ENCODE measurements at places on chromosomes 1 and 21.

- DNase-seq = no peak
- no peaks in the 10 kb centered on the region for H3K27me3 ChIP-seq
- H3K4me1 ChIP-seq = peaks cover 50% of the 10 kb centered on the region
- H3K4me3 ChIP-seq = no peak overlapping the region
- no peaks in the 10 kb centered on the region for H3K36me3 ChIP-seq
Observed at GRCh38 chr1:25620211-25620610, 3.6 kb downstream of the MAN1C1 start.

DNA sequence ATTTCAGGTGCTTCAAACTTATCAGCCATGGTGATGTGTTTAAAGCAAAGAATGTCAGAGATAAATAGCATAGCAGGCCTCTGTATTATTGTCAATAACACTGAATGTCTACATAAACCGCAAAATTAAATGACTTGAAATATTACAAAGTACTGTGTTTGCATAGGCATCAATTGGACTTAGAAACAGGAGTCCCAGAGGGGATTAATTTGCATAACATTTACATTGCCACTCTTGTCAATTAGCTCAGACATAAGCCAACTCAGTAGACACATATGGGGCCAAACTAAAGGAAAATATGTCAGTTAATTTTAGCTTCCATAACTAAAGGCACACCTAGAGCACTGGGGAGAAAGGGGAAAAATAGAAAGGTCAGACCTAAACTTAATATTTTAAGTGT is 814.5 kb upstream of the NEGR1 start:
- no peaks in the 10 kb centered on the region for H3K4me1 ChIP-seq
- no peak for DNase-seq
- H3K4me3 ChIP-seq = no peak overlapping the region
- no peak overlapping the region for H3K27ac ChIP-seq
- no peaks in the 10 kb centered on the region for H3K36me3 ChIP-seq

DNA sequence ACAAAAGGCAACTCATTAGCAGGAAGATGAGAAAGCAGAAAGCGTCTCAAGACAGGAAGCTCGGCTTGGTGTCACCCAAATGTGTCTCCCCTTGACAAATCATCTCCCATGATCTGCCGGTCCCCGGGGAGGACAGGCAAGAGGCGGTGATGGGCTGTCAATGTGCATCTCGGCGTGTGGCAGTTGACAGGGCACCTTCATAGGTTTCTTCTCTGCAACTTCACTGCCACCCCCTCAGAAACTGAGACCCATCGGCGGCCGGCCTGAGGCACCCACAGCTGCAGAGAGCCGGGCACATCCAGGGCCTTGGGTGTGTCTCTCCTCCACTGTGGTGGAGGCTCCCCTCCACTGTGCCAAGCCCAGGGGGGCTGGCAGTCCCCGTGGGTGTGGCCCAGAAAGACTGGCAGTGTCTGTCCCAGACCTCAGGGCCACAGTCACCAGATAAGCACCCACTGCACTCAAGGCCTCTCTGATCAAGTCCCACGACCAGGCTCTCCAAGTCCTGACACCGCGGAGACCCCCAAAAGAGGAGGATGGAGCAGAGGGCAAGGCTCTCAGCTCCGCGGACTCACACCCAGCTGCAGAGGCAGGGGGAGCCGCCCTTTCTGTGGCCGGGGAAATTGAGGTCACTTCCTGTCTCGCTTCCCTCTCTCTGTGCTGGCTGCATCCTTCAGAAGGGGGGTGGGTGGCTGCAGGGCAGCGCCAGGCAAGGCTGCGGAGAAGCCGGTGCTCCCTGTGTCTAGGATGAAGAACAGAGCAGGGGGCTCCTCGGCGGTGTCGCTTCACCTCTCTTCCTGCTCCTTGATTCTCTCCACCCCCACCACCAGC is 39.6 kb upstream of the LBR start:
- DNase-seq = no peak
- no peak overlapping the region for H3K27ac ChIP-seq
- H3K36me3 ChIP-seq = no peaks in the 10 kb centered on the region
- no peaks in the 10 kb centered on the region for H3K27me3 ChIP-seq
- peak overlapping the region; percentile 42 for H3K4me3 ChIP-seq
- peaks cover 4% of the 10 kb centered on the region for H3K4me1 ChIP-seq

DNA sequence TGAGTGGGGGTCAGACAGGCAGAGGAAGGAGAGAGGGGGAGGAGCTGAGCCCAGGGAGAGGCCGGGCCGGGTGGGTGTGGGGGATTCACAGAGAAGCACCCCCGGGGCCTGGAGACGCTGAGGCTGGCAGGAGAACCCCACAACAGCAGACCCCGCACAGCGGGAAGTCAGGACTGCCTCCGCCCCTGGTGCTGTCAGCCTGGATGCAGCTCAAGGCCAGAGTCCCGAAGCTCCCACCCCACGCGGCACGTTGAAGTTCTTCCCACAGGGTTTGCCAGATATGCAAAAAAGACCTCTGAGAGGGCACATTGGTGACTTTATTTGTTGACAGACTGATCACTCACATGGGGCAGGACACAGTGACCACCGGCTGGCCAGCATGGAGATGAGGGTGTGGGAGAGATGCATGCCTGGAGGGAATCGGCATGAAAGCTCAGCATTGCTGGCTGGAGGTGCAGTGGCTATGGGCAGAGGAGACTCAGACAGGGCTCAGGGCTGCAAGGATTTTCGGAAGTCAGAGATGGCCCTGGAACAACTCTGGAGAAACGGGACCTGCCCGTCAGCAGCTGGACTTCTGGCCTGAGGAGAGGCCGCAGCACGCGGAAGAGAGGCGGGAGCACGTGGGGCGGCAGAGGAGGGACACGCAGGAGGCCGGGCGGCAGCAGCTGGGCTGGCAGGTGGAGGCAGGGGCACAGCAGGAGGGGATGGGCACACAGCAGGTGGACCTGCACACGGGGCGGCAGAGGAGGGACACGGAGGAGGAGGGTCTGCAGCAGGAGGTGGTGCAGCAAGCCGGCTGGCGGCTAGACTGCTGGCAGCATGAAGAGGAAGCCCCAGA is 885 bp downstream of the KRTAP10-3 start:
- no peak overlapping the region for H3K4me3 ChIP-seq
- H3K4me1 ChIP-seq = no peaks in the 10 kb centered on the region

DNA sequence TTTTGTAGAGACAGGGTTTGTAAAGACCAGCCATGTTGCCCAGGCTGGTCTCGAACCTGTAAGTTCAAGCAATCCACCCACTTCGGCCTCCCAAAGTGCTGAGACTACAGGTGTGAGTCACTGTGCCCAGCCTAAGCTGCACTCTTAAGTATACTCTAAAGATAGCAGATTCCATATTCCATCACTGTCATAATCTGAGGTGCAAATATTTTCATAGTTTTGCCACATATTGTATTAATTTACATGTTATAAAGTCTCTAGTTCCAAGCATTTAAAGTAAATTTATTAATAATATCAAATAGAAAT is 121.3 kb downstream of the HFM1 start:
- H3K4me3 ChIP-seq = no peak overlapping the region
- no peak for DNase-seq
- no peaks in the 10 kb centered on the region for H3K27me3 ChIP-seq
- no peaks in the 10 kb centered on the region for H3K36me3 ChIP-seq

DNA sequence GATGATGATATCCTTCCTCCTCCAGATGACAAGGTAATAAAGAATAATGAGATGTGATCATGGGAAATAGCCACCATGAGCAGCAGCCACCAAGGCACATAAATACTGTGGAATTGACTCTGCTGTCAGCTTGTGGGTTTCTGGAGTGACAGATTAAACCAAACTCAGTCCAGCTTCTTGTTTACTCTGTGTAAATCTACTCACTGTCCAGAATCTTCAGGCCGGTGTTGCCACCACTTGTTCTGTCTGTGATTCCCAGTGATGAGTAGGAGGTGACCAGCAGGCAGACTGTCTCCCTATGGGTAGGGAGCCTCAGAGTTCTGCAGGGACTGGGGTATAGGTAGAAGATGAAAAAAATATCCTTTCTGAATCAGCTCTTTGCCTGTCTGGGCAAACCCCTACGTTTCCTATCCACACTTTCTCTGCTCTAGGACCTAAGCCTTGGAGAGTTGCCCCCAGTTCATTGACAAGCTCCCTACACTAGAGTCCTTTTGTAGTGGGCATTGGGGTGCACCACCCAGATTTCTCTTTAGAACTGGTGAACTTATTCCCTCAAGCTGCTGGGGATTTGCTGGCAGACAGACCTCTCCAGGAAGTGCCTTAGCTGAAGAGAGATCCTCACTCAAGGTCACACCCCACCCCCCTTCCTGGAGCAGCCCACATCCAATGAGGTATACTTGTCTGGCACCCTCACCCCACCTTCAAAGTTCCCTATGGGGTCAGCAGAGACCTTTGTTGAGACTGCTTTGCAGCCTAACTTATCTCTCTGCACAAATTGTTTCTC is 47.6 kb downstream of the ATP1A1 start:
- DNase-seq = no peak
- H3K27me3 ChIP-seq = no peaks in the 10 kb centered on the region
- H3K36me3 ChIP-seq = no peaks in the 10 kb centered on the region
- H3K27ac ChIP-seq = no peak overlapping the region

GRCh38 chr1:203072911-203073310 is 12.9 kb downstream of the MYOG start:
- no peaks in the 10 kb centered on the region for H3K36me3 ChIP-seq
- H3K27ac ChIP-seq = no peak overlapping the region
- H3K4me1 ChIP-seq = no peaks in the 10 kb centered on the region
- H3K4me3 ChIP-seq = no peak overlapping the region
- DNase-seq = no peak
